Effector memory CD8-positive, alpha-beta T cell (primary cell): ENCODE measurements at places on chromosomes 7 and 10.

DNA sequence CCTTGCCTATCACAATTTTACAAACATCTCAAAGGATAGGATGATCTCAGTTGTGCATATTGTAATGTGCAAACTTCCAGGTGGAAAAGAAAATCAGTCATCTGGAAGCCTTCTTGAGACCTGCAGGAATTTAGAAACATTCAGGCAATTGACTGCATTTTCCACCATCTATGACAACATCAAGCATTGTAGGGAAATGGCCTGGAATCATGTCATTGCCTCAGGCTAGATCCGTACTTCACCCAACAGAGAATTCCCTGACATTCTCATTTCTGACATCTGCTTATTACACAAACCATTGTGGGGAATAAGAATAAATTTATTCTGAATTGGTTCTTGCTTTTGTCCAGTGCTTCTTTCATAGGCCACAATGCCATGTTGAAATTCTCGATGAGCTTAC, 124.9 kb upstream of the NPVF start:
- no peak for DNase-seq

GRCh38 chr10:49082766-49083165, 32.6 kb downstream of the VSTM4 start:
- no peak for DNase-seq

GRCh38 chr10:52394246-52394645, 80.2 kb downstream of the DKK1 start:
- DNase-seq = no peak

DNA sequence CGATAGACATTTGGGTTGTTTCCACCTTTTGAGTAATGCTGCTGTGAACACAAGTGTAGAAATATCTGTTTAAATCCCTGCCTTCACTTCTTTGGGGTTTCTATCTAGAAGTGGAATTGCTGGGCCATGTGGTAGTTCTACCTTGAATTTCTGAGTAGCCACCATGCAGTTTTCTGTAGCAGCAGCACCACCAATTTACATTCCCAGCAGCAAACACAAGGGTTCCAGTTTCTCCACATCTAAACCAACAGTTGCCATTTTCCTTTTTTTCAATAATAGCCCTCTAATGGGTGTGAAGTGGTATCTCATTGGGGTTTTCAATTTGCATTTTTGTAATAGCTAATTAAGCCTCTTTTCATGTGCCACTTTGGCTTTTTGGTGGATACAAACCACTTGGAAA, 209.8 kb downstream of the CCDC3 start:
- no peak for DNase-seq

DNA sequence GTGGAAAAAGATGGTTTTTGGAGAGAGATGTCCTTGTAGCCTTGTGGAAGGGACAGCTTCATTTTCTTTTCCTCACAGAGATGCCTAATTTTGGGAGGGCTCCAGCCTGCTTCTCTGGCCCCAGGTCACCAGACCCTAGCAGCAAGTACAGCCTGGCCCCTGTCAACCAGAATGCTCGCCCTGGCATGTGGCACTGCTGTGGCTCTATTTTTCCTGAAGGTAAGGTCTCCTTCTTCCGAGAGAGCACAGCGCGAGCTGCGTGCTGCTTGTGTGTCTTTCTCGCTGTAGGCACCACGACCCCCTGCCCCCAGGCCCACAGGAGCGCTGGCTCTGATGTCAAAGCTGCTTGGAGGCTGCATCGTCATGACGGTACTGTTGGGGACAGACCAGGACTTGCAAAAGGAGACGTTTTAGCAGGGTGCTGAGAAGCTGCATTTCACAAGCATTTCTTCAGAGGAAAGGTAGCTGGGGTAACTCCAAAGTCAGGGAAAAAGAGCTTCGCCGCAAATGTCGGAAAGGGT, 58.7 kb downstream of the CLEC2L start:
- no peak for DNase-seq

- no peak for DNase-seq
Measured at GRCh38 chr10:5527332-5528200, 2.8 kb downstream of the CALML3 start.
